ENCODE measurements at places on chromosomes 4 and X.

- no peak for DNase-seq
These were observed 3.0 kb downstream of the MID1 start for GRCh38 chrX:10617186-10617998.

GRCh38 chrX:3994315-3994714 is 280.9 kb upstream of the PRKX start:
- no peak for DNase-seq

DNA sequence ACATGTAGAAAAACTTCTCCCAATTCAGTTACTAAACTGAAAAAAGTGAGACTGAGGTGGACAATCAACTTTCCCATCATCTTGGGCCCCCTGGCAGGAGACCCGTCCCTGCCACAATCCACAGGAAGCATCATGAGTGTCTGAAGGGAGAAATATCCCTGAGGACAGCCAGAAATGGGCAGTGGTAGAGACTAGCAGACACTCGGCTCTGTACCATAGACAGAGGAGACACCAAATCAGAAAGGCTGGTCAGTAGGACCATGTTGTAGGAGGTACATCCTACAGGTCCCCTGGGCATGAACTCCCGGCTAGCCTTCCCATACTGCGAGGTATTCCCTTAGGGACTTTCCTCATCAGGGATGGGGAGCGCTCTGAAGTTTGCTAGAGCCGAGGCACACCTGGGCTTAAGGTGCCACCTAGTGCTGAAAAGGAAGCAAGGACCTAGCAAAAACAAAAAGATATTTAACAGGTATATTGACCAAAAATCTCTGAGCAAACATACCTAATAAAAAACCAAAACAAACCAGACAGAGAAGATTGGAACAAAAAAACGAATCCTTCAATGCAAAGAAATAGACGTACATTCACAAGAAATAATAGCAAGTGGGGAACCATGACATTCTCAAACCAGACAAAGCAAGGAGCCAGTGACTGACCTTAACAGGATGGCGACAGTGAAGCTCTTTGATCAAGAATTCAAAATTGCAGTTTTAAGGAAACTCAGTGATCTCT is 55.6 kb downstream of the HAUS3 start:
- DNase-seq, result no peak

- DNase-seq, result no peak
These were observed 61.7 kb downstream of the GPR82 start for GRCh38 chrX:41785685-41786084.

DNA sequence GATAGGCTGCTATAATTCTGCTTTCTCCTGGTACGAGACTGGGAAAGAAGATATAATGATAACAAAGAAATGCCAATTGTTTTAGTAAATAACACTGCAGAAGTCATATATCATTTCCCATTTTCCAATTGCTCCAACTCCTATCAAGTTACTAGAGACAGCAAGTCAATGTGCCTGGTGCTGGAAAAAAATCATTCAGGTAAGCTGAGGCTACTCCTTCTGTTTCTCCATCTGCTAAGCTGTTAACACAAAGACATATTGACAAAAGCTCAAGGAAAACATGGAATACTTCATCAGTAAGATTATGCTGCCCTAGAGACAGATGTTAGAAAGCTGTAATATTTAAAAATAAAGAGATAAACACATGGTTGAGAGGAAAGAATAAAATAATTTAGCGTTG is 10.0 kb downstream of the NAA11 start:
- DNase-seq, result no peak

DNA sequence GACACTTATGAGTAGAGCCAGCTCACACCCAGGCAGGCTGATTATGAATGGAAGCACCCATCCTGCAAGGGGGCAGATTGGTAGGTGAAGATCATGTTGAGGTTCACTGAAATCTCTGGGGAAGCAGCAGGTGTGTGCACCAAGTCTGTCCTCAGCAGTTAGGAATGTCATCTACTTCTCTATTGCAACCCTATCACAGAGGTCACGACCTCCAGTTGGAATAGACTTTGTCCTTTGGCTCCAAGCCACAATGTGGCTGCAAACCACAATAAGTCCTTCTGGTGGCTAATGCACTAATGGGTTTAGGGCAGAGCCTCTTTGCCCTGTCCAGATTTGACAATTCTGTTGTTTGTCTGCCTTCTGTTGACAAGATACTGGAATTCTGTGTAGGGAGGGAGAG is 1056.7 kb downstream of the PCDH19 start:
- no peak for DNase-seq

GRCh38 chrX:63430026-63430425 is 78.9 kb upstream of the SPIN4 start:
- DNase-seq, result no peak

DNA sequence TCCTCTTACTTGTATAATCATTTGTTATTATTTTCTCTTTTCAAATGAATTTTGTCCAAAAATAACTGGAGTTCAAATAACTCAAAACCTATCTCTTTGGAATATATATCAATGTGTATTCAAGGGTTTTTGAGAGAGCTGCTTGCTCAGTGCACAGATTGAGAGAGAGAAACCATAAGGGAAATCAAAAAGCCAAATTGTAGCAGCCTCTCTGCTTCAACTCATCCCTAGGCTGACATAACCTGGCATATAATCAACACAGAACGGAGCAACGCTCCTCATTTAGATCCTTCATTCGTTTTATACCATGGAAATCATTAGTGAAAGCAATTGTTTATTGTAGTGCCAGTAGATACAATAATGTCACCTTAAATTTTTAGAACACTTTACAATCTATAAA is 1.8 kb upstream of the GPM6A start:
- DNase-seq, result no peak

DNA sequence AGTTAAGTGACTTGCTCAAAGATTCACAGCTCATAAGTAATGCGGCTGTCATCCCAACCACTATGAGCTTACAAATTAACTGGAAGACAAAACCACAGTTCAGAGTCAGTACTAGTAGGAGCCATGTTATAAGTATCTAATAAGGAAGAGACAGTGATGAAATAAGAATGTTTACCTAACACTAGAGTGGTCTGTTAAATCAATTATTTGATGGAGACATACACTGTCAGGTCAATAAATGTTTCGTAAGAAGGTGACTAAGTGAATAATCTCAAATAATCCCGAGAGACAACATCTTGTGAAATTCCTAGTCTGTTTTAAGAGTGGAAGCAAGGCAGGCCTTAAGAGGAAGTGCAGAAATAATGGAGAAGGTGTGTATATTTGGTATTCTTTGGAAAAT is 25.8 kb upstream of the AMELX start:
- DNase-seq, result no peak

DNA sequence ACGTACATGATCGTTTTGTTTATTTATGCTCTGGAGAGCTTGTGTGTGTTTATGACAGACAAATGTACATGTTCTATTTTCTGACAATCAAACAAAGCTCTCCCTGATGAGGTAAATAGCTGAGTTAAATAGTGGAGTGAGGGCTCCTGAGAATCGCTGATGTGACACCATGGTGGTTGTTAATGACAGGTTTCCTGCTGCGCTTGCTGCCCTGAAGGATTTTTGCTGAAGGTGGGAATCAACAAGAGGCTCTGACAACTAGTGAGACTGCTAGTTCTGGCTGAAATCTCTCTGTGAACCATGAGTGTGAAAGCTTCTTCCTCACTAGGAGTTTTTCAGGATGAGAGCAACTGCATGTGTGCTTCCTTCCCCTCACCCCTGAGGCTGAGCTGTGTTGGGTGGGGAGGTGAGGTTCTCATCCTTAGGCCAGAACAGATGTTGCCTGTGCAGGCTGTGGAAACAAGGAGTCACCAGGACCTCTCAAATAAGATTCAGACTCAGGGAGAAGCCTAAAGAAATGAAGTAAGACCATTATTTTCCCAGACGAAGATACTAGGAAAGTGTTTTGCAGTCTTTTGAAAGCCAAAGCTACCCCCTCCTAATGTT is 173.4 kb upstream of the JADE1 start:
- DNase-seq, result no peak

- DNase-seq, result no peak
These were observed 21.4 kb upstream of the FAM9B start for GRCh38 chrX:9055354-9055753.

GRCh38 chrX:69285881-69286564 is 120.8 kb upstream of the PJA1 start:
- DNase-seq, result peak; percentile 4

- no peak for DNase-seq
These were observed 357.7 kb upstream of the BOD1L1 start for GRCh38 chr4:13984991-13985800.

DNA sequence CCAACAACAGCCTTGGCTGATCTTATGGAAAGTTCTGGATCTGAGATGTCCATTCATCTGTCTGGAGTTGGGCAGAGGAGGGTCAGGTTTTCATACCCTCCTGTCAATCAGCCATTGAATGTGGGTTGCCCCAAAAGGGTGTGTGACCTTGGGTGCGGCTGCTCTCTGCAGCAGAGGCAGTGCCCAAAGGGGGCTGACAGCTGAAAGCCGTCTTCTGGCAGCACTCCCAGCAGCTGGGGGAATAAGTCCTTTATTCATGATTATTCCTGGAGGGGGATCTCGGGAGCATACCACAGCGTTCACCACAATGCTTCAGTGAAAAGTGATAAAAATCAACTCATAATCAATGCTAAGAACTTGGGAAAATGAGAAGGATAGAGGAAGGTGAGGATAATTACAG is 54.7 kb downstream of the OTC start:
- DNase-seq, result no peak

DNA sequence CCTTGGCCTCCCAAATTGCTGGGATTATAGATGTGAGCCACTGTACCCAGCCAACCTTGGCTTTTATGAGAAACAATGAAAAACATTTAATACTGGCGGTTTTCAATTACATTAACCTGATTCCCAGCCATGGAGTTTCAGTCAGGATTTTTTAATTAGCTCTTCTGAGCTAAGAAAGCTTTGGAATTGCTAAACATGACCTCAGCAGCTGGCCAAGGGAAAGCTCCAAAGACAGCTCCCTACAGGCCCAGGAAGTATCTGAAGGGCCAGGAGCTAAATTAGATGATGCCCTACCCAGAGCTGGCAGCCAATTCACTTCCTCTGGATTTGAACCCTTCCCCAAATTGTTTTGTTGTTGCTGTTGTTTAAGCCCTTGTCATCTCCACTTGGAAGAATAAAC is 26.5 kb upstream of the FUNDC1 start:
- no peak for DNase-seq

- no peak for DNase-seq
These were observed 21.5 kb downstream of the PRRG1 start for GRCh38 chrX:37370499-37371141.

DNA sequence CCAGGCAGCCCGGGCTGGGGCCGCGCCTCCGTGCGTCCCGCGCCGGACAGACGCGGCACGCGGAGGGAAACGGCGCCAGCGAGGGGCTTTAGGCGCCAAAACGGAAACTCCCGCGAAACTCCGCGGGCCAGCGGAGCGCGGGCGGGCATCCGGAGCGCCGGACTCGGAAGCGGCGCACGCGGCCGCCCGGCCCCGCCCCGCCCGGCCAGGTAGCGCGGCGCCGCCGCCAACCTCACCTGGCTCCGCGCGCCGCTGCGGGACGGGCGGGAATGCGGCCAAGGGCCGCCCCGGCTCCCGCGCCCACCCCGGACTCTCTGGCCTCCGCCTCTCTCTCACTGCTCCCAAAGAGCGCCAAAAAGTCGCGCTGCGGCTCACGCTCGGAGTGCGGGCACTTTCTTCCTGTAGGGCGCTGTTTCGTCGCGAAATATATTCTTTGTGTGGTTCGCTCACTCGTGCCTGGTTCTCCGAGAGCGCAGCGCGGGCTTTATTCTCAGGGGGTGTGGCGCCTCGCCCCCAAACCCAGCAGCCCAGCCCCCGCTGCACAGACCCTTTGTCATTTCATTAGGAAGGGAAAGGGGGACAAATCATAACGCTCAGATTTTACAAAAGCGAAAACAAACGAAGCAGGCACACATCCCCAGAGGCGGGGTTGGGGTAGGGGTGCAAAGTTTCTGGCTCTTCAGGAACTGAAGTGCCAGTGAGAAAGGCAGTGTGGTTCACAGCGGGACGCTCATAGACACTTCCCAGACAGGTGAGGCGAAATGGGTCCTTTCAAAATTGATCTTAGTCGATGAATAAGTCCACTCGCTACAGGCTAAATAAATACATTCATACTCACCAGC is 961 bp upstream of the MBNL3 start:
- peak; percentile 3 for DNase-seq

- no peak for DNase-seq
These were observed 2.4 kb downstream of the LONRF3 start for GRCh38 chrX:118976599-118977340.
